EH (cell line): ENCODE measurements at places on chromosomes 2 and 18.

- no peak for DNase-seq
Observed at GRCh38 chr2:129744649-129745048, 234.8 kb upstream of the RAB6C start.

GRCh38 chr2:63189026-63189425 lies 138.4 kb downstream of the OTX1 start:
- DNase-seq = peak; percentile 67

- DNase-seq = no peak
Observed at GRCh38 chr18:33264566-33264965, 176.0 kb downstream of the CCDC178 start.

GRCh38 chr2:144896341-144896740 lies 376.4 kb upstream of the ZEB2 start:
- no peak for DNase-seq

DNA sequence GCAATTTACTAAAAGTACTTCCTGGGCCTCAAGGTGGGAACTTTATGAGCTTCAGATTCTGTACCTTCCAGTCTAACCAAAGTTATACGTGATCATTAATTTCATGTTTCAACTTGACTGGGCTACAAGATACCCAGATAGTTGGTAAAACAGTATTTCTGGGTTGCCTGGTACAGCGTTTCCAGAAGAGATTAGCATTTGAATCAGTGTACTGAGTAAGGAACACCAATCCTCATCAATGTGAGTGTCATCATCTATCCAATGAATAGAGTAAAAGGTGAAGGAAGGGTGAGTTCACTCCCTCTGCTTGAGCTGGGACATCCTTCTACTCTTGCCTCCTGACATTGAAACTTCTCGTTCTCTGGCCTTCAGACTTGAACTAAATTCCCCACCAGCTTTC lies 274.5 kb upstream of the ID2 start:
- DNase-seq = no peak

GRCh38 chr18:45680066-45680690 lies 43.8 kb upstream of the SLC14A1 start:
- peak; percentile 65 for DNase-seq

DNA sequence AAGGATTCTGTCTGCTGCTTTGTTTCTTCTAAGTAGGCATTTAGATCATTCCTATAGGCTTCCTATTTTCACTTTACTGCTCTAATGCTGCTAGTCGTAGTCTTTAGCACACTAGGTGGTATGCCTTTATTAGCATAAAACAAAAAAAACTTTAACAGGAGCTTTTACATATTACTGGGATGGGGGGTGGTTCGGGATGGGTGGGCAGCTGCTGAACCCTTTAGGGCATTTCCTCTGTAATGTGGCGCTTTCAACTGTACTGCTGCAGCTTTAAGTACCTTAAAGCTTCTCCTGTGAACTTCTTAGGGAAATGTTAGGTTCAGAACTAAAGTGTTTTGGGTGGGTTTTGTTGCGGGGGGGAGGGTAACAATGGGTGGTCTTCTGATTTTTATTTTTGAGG lies 41.3 kb downstream of the ACTR2 start:
- no peak for DNase-seq

- DNase-seq = no peak
Observed at GRCh38 chr2:127655209-127656073, 9.5 kb downstream of the GPR17 start.

- DNase-seq = no peak
Observed at GRCh38 chr2:115574667-115575066, 1132.2 kb downstream of the DPP10 start.

DNA sequence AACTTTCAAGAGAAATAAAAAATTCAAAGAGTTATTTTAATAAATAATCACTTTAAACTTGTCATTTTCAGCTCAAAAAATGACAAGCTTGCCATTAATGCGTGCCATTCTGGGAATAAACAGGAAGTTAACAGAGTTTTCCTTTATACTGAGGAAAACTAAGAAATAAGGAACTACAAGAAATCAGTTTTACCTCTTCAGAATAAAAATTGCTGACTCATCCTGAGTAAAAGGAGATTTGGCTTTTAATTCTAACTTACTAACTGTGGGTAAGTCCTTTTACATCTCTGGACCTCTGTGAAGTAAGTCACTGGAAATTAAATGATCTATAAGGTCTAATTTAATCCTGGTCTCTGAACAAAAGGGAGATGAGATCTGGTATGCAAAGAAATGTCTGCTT lies 16.1 kb downstream of the CEBPZ start:
- no peak for DNase-seq

DNA sequence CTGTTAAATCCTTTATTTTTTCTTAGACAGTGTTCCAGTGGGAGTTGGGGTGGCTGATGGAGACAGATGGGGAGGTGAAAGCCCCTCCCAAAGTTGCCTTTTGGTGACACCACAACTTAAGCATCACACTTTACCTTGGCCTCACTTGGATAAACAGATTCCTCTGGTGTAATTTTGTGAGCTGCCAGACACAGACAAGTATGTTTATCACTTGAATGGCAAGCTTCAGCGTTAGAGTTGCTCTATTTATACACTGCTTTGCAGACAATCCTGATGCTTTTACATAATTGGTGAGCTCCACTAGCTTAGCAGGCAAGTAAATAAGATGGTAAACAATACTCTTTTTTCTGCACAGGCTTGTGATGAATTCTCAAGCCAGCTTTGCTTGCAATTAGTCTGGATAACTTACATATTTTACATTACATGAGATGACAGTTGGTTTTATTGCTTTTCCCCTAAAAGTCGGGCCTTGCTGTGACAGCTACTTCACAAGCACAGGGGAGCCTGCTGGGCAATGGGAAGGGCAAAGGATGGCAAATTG lies 226.2 kb downstream of the SLC8A1 start:
- DNase-seq = peak; percentile 45

DNA sequence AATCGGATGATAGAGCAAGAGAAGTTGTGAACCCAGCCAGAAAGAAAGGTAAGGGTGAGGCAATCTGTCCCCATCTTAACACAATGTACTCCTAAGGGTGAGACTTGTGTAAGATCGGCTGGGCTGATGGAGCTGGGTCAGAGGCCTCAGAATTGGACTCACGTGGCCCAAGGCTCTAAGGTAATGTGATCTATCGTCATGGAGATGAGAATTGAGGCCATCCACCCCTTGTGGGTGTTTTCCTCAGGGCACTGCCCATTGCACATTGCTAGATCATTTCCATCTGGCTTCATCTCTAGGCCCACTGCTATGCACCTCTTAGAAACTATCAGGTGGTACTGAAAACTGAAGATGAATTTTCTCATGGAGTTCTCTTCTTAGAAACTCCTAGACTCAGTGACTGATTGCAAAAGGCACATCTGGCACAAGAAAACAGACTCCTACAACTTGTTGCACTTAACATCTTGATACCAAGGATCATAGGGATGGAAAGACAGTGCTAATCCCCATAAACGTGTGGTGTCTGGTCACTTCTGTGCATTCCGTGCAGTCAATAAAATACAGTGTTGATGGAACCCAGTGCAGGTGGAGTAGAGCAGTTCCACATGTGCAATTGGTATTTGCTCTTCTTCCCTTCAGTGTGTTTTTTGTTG lies 228.9 kb upstream of the FOSL2 start:
- DNase-seq = no peak

DNA sequence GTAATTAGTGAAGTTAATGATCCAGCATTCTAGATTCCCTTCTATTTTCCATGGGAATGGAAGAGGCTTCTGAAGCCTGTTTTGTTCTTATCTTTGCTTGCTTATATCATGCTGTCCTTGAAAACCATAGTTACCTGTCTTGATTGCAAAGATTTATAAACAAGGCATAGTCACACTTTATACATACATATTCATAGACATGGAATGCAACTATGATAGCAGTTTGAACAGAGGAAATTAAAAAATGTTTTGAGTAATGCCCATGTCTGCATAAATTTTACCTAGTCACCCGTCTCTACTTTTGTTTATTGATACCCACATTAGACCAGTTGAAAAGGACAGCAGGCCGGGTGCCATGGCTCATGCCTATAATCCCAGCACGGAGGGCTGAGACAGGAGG lies 289.0 kb downstream of the PTPRM start:
- DNase-seq = no peak

- DNase-seq = peak; percentile 52
Observed at GRCh38 chr2:70344195-70344594, 42.3 kb upstream of the FAM136A start.

DNA sequence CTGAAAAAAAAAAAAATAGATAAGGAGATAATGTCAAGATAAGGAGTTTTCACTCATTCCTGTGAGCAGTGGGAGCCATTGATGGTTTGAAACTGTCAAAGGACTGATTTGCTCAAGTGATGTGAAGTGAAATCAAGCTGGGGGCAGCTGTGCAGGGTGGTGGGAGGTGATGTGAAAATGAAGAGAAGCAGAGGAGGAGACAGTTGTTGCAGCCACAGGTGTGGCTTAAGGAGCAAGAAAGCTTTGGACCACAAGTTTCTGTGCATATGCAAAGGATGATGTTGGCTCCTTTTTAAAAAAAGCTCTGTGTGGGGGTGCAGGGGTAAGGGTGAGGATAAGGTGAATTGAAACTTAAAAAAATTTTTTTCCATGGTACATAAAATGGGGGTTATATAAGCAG lies 8.3 kb downstream of the EFR3B start:
- no peak for DNase-seq

DNA sequence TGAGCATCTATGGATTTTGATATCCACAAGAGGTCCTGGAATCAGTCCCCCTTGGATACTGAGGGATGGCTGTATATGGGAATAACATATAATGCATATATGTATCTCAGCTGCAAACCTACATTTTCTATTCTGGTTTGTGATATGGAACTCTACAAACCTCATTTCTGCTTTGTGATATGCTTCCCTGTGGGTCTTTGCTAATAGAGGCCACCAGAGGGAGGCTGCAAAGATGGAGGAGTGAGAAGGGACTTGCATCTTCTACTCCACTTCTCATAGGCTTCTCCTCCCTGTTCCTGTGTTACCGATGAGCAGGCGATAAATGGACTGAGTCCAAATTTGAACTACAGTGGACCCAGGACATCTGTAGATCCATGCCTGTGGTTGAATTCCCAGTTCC lies 37.8 kb downstream of the ARID5A start:
- peak; percentile 16 for DNase-seq

DNA sequence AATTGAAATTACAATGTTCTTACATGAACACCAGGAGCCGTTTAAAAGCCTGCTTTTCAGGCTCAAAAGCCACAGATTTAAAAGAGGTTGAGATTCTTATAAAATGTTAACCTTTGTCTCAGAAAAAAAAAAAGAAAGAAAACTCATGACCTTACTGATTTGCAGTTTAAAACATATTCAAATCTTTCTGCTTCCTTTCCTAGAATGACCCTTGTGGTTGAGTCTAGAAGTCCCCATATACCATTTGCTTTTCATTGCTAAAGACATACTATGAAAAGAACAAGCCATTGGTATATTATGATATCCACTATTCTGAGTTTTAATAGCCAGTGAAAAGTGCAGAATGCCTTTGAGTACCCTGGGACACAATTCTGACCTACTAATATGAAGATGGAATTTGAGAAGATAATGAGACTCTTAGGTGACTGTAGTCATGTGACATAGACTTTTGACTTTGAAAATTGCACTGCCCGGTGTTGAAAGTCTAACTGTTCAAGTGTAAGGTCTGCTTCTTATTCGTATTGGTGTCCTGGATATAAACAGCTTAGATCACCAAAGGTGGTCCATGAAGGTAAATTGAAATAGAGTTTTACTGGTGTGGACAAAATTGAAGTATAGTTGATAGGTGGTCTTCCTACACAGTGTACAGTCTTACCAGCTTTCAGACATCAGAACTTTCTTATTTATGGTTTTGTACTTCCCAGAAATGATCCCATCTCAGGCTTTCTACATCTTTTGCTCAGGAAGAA lies 117.0 kb downstream of the DOCK10 start:
- DNase-seq = no peak

GRCh38 chr18:13051159-13051558 lies 60.0 kb downstream of the CEP192 start:
- DNase-seq = no peak

- no peak for DNase-seq
Observed at GRCh38 chr2:221106241-221106640, 465.9 kb downstream of the EPHA4 start.

DNA sequence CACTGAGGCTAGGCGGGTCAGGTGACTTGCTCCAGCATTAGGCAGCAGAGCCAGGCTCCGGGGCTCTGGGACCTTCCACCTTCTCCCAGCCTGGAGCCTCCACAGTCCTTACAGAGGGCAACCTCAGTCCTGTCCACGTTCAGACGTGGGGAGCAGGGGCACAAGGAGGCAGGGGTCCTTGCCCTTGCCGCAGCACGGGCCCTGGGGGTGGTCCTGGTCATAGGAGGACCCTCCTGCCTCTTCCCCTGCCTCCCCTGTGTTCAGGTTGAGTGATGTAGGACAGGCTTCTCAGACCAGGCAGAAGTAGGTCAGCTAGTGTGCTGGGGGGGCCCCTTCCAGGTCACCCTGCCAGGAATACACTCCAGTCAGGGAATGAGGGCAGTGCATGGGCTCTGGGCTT lies 5.4 kb upstream of the ARHGEF4 start:
- DNase-seq = no peak

GRCh38 chr2:134169788-134170187 lies 84.1 kb upstream of the MGAT5 start:
- DNase-seq = no peak

GRCh38 chr2:54598347-54599325 lies 124.8 kb upstream of the EML6 start:
- DNase-seq = peak; percentile 44

GRCh38 chr2:3588084-3588483 lies 6.8 kb upstream of the COLEC11 start:
- DNase-seq = no peak

DNA sequence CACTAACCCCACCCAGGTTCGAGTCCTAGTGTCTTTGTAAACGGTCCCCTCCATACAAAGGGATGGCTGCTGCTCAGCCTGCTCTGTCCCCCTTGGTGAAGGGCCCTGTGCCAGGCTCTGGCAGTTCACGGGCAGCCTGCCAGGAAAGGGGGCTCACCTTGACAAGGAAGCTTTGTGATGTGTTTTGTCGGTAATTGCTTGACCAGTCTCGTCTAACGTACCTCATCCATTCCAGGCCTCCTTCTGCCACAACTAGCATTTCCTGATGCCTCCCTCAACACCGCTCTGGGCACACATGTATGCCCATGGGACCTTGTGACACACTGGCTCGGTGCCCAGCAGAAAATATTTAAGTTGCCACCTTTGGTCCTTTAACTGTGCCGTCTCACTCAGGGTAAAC lies 171.9 kb downstream of the KLHL29 start:
- DNase-seq = no peak

DNA sequence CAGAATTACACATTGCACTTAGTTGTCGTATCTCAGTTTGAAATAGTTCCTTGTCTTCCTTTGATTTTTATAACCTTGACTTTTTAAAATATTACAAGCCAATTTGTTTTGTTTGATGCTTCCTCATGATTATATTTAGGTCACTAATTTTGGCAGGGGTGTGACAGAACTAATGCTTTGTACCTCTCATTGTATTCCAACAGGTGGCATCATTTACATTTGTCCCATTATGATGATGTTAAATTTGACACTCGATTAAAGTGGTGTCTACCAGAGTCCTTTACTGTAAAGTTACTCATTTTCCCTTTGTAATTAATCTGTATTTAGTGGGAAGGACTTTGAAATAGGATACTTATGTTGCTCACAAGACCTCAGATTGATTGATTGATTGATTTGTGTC lies 21.5 kb upstream of the MFSD2B start:
- peak; percentile 38 for DNase-seq
